ENCODE measurements at places on chromosomes 5 and 9.

- DNase-seq = no peak
These were observed 20.2 kb upstream of the TLE4 start for GRCh38 chr9:79551586-79551985.

DNA sequence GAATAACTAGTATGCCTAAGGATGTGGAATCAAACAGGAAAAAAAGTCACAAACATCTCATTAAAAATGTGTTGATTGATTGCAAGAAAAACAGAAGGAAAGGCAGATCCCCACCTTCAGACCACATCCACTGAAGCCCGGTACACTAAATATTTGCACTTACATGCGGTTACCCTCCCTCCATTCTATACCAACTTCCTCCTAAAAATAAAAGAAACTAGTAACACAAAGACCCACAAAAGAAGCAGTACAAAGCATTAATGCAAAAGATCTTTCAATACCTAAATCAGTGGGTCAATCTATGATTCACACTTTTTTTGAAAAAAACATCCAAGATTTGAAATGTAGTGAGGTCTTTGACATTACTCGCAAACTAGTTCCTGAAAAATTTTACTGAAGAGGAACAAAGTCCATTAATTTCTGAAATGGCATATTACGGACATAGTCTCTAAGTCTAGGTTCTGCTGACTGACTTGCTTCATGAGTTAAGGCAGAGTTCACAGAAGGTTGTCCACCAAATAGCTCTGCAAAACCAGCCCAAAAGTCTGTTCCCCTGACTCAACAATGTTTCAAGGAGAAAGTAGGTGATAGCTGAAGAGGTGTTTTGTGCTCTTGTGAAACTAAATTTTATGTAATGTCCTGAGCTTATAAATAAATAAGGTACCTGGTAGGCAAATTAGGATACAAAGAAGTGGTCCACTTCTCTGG is 100.7 kb downstream of the PAM start:
- DNase-seq = no peak

DNA sequence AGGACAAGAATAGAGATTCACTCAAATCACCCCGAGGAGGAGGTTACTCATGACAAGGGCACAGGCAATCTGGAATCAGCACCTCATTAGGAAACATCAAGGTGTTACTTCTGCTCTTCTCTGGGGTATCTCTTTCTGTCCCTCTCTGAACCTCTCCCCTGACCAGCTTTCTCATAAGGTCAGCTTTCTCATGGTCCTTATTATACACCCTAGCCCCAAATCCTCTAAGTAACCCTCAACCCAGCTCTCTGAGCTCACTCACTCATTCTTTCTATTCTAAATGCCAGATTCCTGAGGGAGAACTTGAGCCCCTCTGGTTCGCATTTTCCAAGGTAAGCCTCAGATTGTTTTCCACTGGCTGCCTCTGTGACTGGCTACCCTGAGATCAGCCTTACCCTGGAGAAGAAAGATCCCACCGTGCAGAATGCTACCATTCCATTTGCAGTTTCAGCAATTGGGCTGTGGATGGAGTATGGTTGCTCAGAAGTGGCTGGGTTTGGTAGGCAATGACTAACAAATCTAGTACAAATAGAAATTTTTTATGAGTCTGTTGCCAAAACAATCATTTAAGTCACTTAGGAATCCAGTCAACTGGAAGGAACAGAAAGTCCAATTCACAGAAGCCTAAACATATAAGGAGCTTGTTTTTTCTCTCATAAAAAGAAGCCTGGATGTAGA is 9.0 kb upstream of the TIMD4 start:
- DNase-seq = no peak

DNA sequence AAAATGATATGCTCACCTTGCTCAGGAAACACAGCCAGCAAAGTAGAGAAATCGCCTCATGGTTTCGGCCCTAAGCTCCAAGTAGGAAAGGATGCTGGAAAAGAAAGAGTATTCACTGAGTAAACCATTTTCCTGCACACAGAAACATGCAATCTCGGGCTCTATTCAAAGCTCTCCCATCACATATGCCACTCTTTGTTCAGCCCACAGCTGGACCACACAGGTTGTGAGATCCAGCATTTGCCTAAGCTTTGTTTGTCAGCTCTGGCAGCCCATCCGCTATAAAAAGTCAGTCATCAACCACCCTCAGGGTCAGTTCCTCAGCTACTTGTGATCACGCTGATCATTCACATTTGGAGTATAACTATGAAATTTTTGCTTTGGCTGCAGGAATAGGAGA is 96.5 kb upstream of the SMARCA2 start:
- no peak for DNase-seq

DNA sequence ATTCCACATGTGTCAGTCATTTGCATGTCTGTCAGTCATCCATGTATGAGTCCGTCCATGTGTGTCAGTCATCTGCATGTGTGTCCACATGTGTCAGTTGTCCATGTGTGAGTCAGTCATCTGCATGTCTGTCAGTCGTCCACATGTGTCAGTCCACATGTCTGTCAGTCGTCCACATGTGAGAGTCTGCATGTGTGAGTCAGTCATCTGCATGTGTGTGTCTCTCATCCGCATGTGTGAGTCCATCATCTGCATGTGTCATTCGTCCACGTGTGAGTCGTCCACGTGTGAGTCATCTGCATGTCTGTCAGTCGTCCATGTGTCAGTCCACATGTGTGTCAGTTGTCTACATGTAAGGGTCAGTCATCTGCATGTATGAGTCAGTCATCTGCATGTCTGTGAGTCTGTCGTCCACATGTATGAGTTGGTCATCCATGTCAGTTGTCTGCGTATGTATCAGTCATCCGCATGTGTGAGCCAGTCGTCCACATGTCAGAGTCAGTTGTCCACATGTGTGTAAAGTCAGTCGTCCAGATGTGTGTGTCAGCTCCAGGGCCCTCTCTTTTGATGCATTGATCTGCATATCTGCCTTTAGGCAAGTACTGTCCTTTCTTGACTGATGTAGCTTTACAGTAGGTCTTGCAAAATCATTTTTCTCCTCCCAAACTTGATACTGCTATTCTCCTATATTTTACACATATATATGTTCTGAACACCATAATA is 72.5 kb upstream of the CACNA1B start:
- DNase-seq = no peak

DNA sequence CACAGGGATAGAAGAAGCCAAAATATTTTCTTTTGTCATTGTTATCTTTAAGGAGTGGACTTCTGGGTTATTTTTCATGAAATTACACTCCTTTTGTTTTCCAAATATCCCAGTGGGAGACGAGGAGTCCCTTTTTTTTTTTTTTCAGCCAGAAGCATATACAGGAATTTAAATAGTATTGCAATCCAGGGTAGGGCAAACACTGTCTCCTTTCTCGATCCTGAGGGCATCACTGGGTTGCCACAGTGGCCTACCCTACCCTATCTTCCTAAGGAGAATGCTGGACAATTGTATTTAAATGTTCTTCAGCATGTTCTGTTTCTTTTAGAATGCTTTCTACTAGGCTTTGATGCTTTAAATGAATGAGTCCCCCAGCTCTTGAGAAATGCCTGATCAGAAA is 47.9 kb downstream of the LRRC70 start:
- no peak for DNase-seq

DNA sequence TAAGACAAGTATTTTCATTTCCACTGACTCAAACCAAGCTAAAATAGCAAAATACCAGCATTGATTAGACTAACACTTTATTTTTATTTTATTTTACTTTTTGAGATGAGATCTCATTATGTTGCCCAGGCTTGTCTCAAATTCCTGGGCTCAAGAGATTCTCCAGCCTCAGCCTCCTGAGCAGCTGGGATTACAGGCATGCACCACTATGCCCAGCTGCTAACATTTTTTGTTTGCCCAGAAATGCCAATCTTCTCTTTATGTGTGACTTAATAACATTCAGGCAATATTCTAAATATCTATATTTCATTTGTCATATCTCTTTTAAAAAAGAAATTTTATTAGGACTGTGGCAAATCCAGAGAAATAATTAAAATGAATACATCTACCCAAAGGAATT is 55.0 kb downstream of the OXCT1 start:
- DNase-seq = no peak

DNA sequence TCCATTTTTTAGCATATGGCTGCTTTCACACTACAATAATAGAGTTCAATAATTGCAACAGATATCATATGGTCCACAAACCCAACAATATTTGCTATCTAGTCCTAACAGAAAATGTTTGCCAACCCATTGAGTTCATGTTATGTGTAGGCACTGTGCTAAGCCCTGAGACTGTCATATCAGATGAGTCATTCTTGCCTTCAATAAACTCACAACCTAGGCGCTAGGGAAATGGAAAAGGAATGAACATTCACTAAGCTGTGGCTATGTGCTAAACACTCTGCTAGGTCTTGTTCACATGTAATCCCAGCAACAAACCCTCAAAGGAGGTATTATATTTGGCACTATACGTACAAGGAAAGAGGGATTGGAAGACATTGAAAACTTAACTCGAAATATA is 8.4 kb upstream of the TIMD4 start:
- no peak for DNase-seq

DNA sequence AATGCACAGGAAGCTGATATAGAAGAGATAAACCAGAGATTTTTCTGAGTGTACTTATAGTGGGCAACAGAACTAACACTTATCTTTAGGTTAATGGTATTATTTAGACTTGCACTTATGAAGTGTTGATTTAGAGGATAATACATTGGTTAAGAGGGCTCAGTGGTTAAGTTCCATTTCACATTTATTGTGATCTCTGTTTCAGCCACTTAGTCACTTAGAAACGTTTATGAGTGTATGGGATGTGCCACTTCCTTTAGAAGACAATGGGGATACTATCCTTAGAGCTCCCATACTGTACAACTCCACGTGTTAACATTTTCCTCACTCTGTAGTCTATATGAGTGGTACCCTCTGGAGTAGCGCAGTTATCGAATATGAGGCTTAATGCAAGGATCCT is 57.5 kb downstream of the PIP5K1B start:
- no peak for DNase-seq

DNA sequence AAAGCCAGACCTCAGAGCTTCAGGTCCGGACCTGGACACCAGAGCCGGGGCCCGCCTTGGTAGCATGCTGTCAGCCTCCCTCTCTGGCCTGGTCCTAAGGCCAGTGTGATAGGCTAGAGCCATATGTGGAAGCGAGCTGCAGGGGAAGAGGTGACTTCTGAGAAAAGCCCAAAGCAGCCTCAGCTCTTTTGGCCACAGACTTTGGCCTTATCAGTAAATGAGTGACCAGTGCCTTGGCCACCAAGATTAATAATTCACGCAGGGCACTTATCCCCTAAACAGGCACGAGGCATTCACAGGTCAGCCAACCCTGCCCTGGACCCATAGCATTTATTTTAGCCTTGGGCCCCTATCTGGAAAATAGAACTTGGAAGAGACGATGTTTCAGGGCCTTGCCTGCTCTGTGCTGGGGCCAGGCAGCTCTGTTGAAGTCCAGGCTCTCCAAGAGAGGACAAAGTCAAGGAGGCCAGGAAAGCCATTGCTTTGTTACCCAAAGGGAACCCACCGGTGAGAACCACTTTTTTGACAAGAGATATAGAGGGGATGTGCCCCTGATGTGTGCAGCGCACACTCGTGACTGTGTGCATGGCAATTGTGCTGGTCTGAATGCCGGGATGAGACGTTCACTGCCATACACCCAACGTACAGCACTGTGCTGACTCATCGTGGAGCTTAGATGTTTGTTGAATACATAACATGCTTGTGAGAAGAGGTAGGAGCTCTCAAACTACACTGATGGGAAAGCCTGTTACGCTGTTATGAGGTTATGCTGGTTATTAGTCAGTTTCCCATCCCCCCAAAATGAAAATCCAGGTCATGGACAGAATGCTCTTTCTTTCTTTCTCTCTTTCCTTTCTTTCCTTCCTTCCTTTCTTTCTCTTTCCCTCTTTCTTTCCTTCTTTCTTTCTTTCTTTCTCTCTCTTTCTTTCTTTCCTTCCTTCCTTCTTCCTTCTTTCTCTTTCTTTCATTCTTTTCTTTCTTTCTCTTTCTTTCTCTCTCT is 5.0 kb upstream of the SLC34A1 start:
- DNase-seq = no peak

DNA sequence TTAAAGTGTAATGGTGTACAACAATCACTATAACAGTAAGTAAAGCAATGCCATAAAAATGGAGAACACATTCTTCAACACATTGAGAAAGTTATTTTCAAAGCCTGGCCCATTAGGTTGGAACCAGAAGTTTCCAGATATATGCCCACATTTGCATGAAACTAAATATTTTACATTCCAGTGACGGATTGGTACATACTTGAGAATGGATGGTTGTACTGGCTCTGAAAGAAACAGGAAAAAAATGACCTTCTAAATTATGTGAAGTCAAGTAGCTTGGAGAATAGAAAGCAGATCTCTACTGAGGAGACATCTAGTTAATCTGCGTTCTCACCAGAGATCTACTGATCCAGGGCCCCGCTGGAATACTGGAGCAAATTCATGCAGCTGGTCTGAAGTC is 1037.0 kb downstream of the NR2F1-AS1 start:
- DNase-seq = no peak

DNA sequence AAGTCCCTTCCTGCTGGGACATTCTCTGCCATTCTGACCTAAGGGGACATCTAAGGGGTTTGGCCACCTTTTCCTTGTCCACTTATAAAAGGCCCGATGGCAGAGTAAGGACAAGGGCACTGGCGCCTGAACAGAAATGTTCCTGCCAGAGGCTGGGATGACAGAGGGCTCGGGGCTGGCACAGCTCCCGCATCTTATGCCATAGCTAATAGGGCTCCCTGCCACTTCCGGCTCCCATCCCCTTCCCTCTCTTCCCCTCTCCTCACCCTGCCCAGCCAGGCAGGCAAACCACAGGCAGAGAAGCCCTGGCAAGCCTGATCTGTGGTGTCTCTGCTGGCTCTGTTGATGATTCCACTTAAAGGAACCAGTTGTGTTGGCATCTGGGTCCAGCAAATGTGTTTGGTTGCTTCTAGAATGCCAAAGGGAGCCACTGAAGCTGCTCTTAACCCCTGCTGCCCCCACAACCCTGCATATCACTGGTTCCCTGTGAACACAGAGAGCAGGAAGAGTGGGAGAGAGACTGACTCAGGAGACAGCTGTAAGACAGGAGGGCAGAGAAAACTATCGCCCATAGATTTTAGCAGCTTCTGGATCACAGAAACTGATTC is 18.4 kb upstream of the ADRA1B start:
- no peak for DNase-seq

DNA sequence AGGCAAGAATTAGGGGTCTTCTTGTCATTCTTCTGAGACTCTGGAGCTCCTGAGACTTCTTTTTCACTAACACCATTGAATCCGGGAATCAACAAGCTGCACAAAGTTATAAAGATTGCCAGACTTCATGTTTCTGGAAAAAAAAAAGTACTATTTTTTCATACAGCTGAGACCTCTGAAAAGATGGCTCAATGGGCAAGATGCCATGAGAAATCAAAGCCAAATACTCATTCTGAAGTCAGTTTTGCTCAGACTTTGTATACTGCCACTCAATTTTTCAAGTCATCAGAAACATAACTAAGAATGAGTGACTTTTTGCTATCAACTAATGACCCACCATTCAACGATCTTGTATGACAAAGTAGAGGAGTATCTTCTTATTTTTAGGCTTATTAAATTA is 512.0 kb downstream of the RAB3C start:
- no peak for DNase-seq

Measured in NCI-H524 treated with DMSO at 0.1 percent for 48 hours (cell line).